ENCODE measurements at places on chromosomes 3 and 15.

DNA sequence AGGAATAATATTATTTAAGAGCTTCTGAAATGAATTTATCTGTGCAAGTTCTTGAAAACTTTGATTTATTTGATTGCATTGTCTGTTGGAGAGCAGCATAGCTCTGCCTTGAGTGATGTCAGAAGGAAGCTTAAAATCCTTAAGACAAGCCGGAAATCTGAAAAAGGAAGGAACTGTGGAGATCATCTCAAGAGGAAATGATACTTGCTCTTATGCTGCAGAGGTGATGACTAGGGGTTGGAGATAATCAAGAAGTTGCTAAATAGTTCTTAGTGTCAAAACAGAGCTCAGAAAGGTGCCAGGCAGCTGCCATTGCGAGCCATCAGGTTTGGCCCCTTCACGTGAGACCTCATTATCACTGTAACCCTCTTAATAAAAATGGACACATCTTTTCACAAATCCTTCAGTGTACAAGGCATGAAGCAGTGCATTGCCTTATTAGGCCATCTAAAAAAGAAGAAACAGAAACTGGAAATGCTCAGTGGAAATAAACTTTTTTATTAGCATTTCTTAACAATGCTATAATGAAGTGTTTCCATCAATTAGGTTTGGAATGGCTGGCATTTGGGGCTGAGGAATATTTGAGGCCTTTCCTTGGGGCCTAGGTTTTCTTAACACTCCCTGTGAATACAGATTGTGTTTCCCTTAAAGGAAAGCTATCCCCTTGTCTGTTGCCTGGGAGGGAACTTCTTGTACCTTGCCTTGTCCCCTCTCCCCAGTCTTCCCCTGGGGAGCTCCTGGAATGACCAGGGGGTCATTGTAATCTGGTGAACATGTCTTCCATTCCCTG is 34.5 kb upstream of the VILL start:
- peak; percentile 72 for DNase-seq

DNA sequence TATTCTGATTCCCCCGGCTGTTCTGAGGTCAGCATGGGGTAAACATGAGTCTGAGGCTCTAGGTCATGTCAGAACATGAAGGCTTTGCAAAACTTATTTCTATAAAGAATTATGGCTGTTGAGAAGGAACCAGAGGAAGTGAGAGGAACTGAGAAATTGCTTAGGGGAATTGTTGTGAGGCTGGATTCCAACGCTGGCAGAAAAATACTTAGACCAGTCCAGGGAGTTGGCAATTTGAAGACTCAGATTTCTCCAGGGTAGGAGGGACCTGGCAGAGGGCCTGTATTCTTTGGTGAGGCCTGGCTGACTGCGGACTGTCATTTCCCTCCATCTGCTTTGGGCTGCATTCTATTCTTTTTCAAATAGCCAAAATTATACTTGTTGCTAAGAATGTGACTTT is 155.5 kb downstream of the PLD1 start:
- DNase-seq: peak; percentile 57

DNA sequence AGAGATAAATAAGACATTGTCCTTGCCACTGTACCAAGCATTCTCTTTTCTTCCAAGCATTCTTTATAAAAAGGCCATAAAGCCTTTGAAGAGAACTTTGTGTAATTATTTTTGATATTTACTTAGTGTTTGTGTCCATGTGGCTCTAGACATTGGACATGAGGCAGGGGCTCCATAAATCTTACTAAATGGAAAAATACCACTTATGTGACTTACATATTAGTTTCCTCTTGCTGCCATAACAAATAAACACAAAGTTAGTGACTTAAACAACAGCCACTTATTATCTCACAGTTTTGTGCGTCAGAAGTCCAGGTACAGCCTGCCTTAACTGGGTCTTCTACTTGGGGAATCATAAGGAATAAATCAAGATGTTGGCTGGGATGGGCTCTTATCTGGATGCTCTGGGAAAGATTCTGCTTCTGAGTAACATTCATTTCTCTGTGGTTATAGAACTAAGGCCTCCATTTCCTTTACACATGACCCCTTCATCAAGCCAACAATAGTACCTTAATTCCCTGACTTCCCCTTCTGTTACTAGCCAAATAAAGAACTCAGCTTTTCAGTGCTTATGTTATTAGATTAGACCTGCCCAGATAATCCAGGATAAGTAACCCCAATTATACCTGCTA is 59.9 kb upstream of the COL8A1 start:
- DNase-seq: no peak

DNA sequence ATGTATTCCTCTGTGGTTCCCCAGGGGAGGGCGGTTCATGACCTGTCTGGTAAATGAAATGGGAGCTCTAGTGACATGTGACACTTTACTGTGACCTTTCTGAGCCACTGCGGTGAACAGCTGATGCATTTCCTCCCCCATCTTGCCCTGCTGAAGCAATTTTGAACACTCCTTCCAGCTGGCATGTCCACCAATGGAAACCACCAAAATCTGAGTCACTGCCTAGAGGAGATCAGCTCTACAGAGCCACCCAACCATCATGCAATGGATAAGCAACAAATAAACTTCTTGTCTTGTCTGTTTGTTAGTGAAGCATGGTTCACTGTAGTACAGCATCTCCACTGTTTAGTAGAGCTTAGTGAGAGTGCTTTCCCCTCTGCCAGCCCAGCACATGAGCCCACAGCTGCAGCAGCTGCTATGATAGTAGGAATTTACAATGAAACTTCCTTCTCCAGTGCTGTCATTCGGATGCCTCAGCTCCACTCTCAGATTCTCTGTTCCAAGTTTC is 479.4 kb downstream of the NTRK3 start:
- DNase-seq: peak; percentile 73

DNA sequence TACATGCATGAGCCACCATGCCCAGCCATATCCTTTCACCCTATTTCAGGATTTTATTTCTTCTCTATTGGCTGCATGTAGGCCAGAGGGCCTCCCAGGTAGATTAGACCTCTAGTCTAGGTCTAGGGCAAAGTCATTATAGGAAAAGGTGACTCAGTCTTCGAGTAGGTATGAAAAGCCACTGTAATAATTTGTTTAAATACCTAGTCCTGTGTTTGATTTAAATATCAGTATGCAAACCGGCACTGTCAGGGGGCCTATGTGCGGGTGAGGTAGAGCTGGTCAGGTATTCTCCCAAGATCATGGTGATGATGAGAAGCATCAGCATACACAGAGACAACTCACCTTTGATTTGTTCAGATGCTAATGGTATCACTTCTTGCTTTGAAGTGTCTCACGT is 101.4 kb upstream of the UMPS start:
- DNase-seq: no peak

DNA sequence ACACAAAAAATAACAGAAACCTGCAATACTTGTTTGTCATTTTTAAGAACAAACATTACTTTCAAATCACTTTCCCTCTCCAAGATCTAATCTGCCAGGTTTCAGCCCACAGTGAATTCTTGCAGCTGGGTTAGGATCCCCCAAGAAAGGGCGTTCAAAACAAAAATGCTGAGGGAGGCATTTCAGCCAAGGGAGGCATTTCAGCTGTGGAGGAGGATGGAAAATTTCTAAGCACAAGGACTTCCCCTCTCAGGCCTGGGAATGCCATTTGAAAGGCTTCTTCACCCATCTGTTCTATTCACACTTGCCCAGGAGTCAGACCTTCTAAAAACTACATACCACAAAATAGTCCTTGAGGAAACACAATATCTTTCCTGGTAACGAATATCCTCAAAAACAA is 69.1 kb downstream of the P3H2 start:
- peak; percentile 36 for DNase-seq

DNA sequence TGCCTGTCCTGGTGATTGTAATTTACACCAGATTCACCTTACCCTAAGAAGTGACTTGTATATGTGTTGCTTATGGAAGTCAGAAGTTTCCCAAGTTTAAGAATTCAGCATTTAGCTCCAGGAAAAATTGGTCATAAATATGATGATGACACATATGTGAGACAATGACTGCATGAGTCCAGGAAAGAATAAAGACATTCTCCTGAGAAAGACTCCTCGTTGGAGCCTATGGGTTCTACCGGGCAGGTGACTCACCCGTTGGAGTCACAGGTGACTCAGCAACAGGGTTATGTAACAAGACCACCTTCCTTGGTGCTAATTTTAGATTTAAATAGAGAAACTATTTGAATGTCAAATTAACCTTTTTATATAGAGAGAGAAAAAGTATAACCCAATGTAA is 662.4 kb downstream of the FHIT start:
- no peak for DNase-seq

DNA sequence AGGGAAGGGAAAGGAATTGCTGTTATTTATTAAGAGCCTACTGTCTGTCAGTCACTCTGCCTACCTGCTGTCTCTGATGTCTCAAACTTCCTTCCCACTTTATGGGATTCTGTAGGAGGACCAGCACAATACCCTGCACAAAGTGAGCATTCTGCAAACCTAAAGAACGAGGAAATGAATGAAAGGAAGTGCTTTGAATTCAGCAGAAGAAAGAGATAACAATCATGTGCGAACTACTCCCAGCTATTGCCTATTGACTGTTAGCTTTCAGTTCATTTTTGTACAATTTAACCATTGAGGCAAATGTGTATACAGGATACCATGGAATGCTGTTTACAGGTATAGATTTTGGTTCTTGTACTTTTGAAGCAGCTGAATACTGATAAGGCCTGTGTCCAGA is 66.8 kb downstream of the CMSS1 start:
- no peak for DNase-seq

GRCh38 chr15:82613747-82614146 is 33.4 kb downstream of the CPEB1 start:
- no peak for DNase-seq

DNA sequence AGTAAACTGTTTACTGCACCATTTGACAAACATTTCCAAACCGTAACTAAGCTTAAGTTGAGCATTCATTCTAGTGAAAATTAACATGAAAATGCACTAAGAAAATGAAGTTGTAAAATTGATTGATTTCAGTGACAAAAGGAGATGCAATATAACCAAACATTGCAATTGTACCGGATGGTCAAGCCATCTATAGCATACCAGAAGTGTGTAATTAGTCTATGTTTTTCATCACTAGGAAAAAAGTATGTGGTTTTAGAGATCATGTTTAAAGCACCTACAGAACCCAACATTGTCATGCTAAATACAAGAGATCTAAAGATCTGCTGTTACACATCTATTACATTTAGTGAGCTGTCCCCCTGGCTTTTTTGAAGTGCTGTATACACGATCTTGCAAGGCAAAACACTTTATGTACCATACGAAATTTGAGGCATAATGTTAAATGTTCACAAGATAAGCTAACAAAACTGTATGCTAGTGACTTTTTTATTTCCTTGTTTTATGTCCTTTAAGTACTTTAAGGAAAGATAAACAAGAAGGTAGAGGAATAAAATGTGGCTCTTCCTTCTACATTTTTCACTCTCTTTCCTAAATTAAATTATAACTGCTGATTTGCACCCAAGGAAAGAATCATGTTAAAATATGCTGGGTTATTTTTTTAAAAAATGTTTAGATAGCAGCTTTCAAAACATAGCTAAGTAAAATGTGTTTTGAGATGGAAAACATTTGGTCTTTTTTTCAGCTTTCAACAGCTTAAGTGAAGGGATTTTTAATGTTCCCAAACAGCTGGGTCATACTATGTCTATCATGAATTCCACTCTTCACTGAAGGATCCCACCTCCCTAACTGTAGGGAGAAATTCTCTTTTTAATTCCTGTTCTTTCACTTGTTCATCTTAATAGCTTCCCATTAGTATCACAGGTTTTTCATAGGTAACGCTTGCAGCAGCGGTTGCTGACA is 498.0 kb downstream of the MECOM start:
- DNase-seq: no peak

DNA sequence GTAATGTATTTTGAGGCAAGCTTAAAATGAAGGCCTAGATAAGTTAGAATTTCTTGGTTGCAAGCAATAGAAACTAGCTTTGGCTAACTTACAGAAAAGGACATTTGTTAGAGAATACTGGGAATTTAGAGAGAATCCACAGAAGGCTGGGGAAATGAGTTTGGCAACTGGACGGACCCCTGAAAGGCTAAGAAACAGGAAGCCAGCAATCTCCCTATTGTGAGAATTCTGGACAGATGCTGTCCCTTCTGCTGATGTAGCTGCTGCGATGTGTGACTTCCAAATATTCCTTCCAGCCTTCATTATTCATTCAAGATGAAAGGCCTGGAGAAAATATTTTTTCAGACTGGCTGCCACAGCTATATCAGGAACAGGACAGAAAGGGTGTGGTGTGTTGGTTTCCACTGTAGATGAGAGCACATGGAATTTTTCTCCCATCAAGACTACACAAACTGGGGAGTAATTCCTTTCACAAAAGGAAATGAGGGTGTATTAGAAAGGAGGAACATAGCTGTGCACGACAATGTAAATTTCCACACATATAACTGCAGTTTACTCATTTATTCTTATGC is 213.5 kb downstream of the CPNE4 start:
- DNase-seq: no peak

DNA sequence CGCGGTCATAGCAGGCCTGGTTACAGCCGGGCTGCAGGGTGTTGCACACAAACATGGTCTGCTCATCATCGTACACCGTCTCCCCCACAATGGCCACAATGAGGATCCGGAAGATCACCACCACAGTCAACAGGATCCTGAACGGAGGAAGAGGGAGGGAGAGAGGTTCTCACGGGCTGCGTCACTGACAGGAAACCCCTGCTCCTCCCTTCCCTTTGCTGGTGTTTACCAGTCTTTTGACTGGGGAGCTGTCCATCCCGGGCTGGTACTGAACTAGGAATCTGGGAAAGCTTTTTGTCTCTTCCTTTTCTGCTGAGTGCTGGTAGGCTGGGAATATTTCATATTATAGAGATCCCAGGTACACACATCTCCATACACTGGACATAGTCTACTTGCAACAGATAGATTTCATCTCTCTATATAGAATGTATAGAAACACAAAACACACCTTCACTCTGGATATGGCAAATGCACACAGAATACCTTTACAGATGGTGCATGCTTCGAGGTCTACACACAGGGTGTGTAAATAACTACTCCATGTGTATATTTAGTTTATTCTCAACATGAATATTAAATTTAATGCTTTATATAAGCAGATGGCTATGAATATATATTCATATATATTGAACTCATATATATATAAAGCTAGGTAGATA is 1.4 kb downstream of the GJD2 start:
- no peak for DNase-seq
